NCI-H1436 treated with DMSO at 0.1 percent for 48 hours (cell line): ENCODE measurements at places on chromosomes 6 and 20.

GRCh38 chr20:58235010-58235409 is 6.6 kb upstream of the ANKRD60 start:
- no peak for DNase-seq

DNA sequence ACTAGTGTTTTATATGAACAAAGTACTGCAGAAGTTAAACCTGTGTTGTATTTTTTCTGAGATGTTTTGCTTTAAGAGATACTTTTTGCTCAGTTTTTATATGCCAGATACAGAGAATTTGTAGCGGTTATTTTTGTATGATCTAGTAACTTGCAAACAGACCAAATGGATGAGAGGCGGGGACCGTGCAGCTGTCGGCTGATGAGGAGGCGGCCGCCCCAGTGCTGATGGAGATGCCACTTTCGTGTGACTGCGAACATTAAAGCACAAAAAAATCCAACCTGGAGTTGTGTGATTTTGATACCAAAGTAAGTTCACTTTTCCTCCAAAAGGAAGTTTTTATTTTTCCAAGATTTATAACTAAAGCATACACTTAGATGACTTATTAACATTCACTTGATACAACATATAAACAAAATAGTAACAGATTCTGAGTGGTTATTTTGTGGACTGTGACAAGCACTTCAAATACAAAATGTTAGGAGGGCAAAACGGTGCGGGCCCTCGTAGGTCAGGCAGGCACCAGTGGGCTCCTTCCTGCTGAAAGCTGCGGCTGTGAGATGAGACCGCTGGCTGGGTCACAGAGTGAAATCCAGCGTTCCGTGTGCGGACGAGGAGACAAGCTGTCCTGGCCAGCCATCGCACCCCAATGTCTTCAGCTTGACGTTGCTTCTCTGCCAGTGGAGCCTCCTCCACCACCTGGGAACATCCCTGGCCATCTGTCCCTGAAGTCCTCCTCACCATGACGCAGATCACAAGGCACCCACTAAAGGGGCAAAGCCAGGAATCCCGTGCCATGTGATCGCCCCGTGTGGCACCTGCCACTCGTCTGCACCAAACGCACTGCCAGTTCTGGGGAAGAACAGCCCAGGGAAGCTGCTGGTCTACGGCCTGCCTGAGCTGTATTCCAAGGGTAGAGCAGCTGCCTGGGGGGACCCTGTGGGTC is 4.0 kb upstream of the OGFR start:
- no peak for DNase-seq

- no peak for DNase-seq
These were observed 809.4 kb upstream of the CITED2 start for GRCh38 chr6:140183881-140184280.

DNA sequence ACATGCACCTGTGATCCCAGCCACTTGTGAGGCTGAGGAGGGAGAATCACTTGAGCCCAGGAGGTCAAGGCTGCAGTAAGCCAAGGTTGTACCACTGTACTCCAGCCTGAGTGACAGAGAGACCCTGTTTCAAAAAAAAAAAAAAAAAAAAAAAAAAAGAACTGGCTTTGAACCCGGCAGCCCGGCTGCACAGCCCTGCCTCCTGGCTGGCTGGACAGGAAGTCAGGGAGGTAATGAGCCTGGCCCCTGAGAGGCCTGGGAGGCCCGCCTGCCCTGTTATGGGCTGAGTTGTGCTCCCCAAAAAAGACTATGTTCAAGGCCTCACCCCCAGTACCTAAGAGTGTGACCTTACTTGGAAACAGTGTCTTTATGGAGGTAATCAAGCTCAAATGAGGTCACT is 65.6 kb downstream of the ABHD12 start:
- no peak for DNase-seq

DNA sequence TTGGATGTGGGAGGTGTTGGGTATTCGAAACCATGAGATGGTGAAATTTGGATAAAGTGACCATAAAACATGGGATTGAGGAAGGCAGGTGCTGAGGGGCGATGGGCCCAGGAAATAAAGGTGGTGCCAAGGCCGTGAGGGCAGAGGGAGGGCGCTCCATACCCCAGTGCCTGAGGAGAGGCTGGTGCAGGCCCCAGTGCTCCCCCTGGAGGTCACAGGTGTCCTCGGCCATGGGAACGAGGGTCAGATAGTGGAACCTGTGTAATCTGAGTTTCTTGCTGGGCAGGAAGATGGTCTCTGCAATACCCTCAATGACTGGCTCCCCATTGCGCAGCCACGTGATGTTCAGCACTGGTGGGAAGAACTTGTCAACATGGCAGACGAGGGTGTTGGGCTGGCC is 16.2 kb downstream of the HLA-DPB1 start:
- no peak for DNase-seq

- no peak for DNase-seq
These were observed 14.9 kb downstream of the BTN1A1 start for GRCh38 chr6:26514984-26515383.

DNA sequence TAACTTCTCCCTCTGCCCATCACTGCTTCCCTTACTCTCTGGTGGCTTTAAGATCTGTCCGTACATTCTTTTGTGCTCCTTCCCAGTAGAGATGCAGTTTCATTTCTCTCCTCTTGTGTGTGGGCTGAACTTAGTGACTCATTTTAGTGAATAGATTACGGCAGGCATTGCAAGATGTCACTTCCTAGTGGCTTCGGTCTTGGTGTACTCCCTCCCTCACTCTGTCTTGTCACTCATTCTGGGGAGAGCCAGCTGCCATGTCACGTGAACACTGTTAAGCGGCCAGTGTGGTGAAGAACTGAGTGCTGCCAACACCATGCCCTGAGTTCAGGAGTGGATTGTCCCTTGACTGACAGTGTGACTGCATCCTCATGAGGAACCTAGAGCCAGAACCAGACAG is 115.9 kb downstream of the OTOR start:
- no peak for DNase-seq

DNA sequence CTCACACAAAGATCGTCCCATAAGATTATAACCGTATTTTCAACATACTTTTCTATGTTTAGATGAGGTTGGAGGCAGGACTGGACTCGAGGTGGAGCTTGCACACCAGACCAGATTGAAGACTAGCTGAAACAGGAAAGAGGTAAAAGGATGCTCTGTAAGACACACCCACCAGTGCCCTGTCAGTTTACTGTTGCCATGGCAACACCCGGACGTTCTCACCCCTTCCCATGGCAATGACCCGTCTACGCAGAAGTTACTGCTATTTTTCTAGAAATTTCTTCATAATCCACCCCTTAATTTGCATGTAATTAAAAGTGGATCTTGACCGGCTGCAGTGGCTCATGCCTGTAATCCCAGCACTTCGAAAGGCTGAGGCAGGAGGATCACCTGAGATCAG is 13.6 kb upstream of the SRSF6 start:
- no peak for DNase-seq

- DNase-seq: no peak
These were observed 126.7 kb downstream of the IRF4 start for GRCh38 chr6:518218-518617.

DNA sequence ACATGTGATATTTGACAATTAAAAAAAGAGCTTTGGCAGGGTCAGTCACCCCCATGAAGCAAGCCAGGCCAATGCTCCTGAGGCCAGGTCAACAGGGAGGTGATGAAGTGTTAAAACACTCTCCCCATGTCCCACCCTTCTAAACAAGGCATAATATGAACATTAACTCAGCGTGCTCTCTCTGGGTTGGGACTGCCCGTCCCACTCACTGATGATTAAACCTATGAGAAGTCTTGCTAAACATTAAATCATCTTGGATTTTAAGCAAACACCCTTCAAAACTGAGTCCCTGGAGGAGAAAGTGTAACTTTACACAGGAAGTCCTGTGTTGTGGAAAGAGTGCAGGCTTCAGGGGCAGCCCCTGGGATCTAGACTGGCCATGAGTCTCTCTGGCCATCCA is 558.5 kb downstream of the CD83 start:
- DNase-seq: no peak

GRCh38 chr6:46760925-46761324 is 14.2 kb downstream of the ANKRD66 start:
- DNase-seq: no peak

GRCh38 chr20:48425817-48426612 is 401.8 kb downstream of the PREX1 start:
- no peak for DNase-seq

- DNase-seq: no peak
These were observed 57.2 kb upstream of the MAFB start for GRCh38 chr20:40746251-40746650.
